ENCODE measurements at places on chromosomes 6 and 20. TPM values are rescaled to one million over a fixed set of nuclear protein-coding genes. Genes with fewer than 3 reads are reported as not detected.

DNA sequence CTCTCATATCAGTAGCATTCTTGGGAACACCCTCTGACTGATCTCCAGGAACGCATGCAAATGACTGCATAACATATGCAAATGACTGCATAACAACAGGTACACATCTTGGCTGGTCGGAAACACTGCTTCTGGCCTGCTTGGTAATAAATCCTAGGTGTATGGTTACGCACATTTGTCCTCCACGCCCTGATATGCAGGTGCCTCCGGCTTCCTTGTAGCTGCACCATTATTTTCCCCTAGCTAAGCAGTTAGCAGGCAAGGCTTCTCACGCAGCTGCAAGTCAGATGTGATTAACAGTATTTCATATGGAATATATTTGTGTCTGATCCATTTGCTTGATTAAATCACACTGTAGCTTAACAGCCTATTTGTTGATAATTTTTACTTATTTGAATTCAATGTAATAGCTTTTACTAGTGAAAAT, 5.9 kb downstream of the RPS6KA2 start:
- no peak overlapping the region for H3K4me3 ChIP-seq
- no peaks in the 10 kb centered on the region for H3K27me3 ChIP-seq
- no peak overlapping the region for H3K27ac ChIP-seq
- no peak for DNase-seq
- no peaks in the 10 kb centered on the region for H3K36me3 ChIP-seq
- peaks cover 4% of the 10 kb centered on the region for H3K4me1 ChIP-seq

GRCh38 chr6:149904661-149905370, 6.9 kb upstream of the RAET1E start:
- H3K27ac ChIP-seq = no peak overlapping the region
- H3K4me1 ChIP-seq = no peaks in the 10 kb centered on the region
- H3K4me3 ChIP-seq = no peak overlapping the region
- no peaks in the 10 kb centered on the region for H3K36me3 ChIP-seq
- no peak for DNase-seq
- H3K27me3 ChIP-seq = peaks cover 39% of the 10 kb centered on the region

DNA sequence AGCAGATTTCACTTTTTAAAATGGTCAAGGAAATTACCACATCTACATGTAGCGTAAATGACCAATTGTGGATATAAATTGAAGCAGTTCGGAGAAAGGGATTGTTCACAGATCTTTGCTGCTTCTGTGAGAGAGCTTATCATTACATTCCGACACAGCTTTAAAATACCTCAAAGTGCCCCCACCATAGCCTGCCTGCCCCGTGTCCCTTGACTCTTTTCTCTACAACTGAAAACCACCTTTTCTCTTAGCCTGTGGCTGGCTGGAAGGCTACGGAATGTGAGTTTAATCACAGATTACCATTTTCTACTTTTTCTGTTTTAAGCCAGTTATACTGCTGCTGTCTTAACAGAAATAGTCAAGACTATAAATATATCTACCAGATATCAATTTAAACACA, 347.2 kb upstream of the MAP3K7 start:
- H3K27ac ChIP-seq = no peak overlapping the region
- H3K4me3 ChIP-seq = no peak overlapping the region
- no peaks in the 10 kb centered on the region for H3K4me1 ChIP-seq
- no peaks in the 10 kb centered on the region for H3K36me3 ChIP-seq
- no peak for DNase-seq
- H3K27me3 ChIP-seq = no peaks in the 10 kb centered on the region

- H3K27me3 ChIP-seq = no peaks in the 10 kb centered on the region
- no peaks in the 10 kb centered on the region for H3K4me1 ChIP-seq
- no peak overlapping the region for H3K4me3 ChIP-seq
- no peak overlapping the region for H3K27ac ChIP-seq
- no peaks in the 10 kb centered on the region for H3K36me3 ChIP-seq
Observed at GRCh38 chr6:53112871-53113270, 35.8 kb downstream of the GCM1 start.

- no peak overlapping the region for H3K27ac ChIP-seq
- H3K27me3 ChIP-seq = no peaks in the 10 kb centered on the region
- H3K36me3 ChIP-seq = no peaks in the 10 kb centered on the region
- no peaks in the 10 kb centered on the region for H3K4me1 ChIP-seq
- no peak overlapping the region for H3K4me3 ChIP-seq
Observed at GRCh38 chr6:146410851-146411595, 132.6 kb upstream of the RAB32 start.

DNA sequence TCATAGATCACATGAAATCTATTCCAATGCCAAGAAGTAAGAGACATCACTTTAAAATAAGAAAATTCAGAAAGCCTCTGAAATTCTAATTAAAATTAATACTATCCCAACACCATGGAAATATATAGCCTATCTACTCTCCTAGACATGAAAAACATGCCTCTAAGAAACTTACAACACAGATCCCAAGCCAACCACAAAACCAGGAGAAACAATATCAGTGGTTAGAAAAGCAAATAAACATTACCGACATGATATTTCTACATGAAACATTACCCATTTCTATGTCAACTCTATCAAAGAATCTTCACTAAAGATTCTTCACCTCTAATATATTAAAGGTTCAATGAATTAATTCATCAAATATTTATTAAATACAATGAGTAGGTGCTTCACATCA, 4.8 kb downstream of the EPB41L2 start:
- DNase-seq = no peak
- no peak overlapping the region for H3K27ac ChIP-seq
- no peaks in the 10 kb centered on the region for H3K36me3 ChIP-seq

GRCh38 chr20:57030611-57031600, 235.5 kb downstream of the BMP7 start:
- H3K4me1 ChIP-seq = no peaks in the 10 kb centered on the region
- H3K36me3 ChIP-seq = no peaks in the 10 kb centered on the region
- peaks cover 35% of the 10 kb centered on the region for H3K27me3 ChIP-seq
- H3K4me3 ChIP-seq = no peak overlapping the region

DNA sequence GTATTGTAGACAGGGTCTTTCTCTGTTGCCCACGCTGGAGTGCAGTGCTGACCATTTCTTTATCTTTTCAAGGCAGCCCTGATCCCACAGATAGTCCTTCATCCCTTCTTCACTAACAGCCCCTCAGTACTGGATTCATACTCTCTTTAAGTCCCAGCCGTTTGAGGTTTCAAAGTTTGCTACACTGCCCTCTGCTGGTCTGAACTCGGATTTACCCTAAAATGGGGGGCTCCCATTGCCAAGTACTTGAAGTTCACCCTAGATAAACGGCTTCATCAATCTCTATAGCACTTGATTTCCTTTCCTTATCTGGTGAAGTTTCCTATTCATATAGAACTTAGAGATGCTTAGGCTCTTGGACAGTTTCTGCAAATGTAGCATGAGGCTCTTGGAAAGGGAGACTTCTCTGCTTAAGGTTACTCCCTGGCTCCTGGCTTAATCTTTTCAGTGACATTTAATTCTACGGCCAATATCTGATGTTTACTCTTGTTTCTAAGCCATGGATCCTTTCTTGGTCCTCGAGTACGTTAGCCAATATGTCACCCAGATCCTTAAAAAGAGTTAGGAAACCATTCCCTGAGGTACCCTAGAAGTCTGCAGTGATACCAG, 21.4 kb upstream of the PREP start:
- no peak overlapping the region for H3K27ac ChIP-seq
- DNase-seq = peak; percentile 54
- H3K4me3 ChIP-seq = no peak overlapping the region
- H3K4me1 ChIP-seq = no peaks in the 10 kb centered on the region
- no peaks in the 10 kb centered on the region for H3K36me3 ChIP-seq
- no peaks in the 10 kb centered on the region for H3K27me3 ChIP-seq

RIPOR3 gene
- total RNA-seq = 0.25 TPM

Measured in T-cell (primary cell).